ENCODE measurements at places on chromosomes 16 and 17.

DNA sequence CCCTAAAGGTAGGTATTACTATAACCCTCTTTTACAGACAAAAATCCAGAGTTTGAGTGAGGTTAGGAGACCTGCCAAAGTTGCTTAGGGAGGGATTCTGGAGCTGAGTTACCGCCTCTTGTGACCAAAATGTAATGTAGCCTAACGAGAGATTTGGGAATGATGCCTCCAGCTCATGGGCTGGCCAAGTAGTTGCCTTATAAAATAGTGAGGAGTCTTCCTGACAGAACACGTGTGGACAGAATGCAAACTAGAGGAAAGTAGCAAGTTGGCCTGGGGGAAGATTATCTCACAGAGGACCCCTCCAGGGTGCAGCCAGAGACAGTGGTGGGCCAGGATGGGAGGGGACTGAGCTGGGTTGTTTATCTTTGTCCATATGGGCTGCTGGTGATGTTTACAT is 543.7 kb upstream of the CDH11 start:
- no peak overlapping the region for H3K27ac ChIP-seq
- H3K27me3 ChIP-seq: no peaks in the 10 kb centered on the region
- H3K4me3 ChIP-seq: no peak overlapping the region
- H3K36me3 ChIP-seq: no peaks in the 10 kb centered on the region
- no peak for DNase-seq

DNA sequence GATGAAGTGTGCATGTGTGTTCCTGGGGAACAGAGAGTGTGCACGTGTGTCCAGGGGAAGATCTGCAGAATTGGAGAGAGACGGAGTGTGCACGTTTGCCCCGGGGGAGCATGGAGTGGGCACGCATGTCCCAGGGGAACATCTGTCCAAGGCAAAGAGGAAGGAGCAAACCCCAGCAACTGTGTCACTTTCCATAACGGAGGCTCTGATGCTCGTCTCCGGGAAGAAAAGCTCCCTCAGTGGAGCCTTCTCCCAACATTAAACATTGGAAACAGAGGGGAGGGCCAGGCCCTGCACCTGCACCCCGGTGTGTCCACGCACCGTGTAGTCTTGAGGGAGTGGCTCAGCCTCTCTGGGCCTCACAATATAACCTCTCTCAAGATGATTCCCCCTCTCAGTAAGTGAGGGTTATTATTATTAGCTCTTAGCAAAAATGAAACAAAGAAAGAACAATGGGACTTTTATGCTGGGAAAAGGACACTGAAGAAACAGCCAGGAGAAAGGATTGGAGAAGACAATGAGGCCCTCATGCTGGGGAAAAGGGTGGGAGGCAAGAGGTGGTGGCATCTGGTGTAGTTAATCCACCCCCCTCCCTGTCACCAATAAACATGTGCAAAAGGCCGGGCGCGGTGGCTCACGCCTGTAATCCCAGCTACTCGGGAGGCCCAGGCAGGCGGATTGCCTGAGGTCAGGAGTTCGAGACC is 7.6 kb downstream of the RAB40B start:
- H3K27me3 ChIP-seq: no peaks in the 10 kb centered on the region
- no peaks in the 10 kb centered on the region for H3K36me3 ChIP-seq
- no peaks in the 10 kb centered on the region for H3K4me1 ChIP-seq
- no peak for DNase-seq
- no peak overlapping the region for H3K4me3 ChIP-seq

- H3K4me3 ChIP-seq: peak overlapping the region; percentile 92
- DNase-seq: peak; percentile 6
- H3K36me3 ChIP-seq: peaks cover 37% of the 10 kb centered on the region
- no peaks in the 10 kb centered on the region for H3K27me3 ChIP-seq
- peaks cover 38% of the 10 kb centered on the region for H3K4me1 ChIP-seq
Observed at GRCh38 chr17:28335959-28336871, 654 bp downstream of the TNFAIP1 start.

- no peak for DNase-seq
- H3K4me1 ChIP-seq: no peaks in the 10 kb centered on the region
- H3K4me3 ChIP-seq: no peak overlapping the region
- no peak overlapping the region for H3K27ac ChIP-seq
- no peaks in the 10 kb centered on the region for H3K36me3 ChIP-seq
Observed at GRCh38 chr17:59186850-59187249, 23.0 kb upstream of the SMG8 start.

- H3K27ac ChIP-seq: no peak overlapping the region
- no peak overlapping the region for H3K4me3 ChIP-seq
- H3K36me3 ChIP-seq: peaks cover 11% of the 10 kb centered on the region
- peaks cover 17% of the 10 kb centered on the region for H3K4me1 ChIP-seq
- DNase-seq: no peak
Observed at GRCh38 chr17:80421381-80422090, 6.6 kb downstream of the ENDOV start.

GRCh38 chr16:9849697-9850245 is 332.5 kb downstream of the GRIN2A start:
- H3K36me3 ChIP-seq: no peaks in the 10 kb centered on the region
- H3K27ac ChIP-seq: no peak overlapping the region
- no peak for DNase-seq
- no peaks in the 10 kb centered on the region for H3K4me1 ChIP-seq
- H3K4me3 ChIP-seq: no peak overlapping the region
- H3K27me3 ChIP-seq: no peaks in the 10 kb centered on the region

DNA sequence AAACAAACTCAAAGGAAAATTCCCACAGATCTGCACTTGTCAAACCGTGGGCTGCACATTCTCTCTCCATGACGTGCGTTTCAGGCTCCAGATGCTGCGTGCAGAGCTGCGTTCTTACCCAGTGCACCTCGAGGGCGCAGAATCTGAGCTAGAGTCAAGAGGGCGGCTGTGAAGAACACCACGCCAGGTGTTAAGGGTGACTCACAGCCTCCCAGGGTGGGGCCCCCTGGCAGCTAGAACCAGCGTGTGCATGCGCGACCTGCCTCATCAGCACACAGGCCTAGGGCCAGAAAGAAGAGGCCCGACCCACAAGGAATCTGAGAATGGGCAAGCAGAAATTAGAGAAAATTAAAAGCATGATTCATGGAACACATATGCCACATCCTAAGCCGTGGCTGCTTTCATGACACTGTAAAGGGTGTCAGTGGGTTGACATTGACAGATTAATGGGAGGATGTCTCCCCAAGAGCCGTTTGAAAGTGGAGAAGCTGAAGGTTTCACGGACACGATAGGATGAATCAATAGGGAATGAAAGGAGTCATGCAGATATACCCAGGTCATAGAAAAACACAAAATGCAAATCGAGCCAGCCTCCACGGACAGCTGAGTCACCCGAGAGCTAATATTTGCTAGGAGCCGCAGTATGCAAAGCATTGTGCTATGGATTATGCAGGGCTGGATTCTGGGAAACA is 29.0 kb downstream of the MARCHF10 start:
- no peaks in the 10 kb centered on the region for H3K27me3 ChIP-seq
- H3K36me3 ChIP-seq: no peaks in the 10 kb centered on the region
- H3K4me1 ChIP-seq: no peaks in the 10 kb centered on the region
- H3K4me3 ChIP-seq: no peak overlapping the region
- no peak for DNase-seq

GRCh38 chr17:78892936-78893379 is 10.0 kb downstream of the CEP295NL start:
- no peak for DNase-seq
- peaks cover 46% of the 10 kb centered on the region for H3K4me1 ChIP-seq
- H3K4me3 ChIP-seq: no peak overlapping the region

DNA sequence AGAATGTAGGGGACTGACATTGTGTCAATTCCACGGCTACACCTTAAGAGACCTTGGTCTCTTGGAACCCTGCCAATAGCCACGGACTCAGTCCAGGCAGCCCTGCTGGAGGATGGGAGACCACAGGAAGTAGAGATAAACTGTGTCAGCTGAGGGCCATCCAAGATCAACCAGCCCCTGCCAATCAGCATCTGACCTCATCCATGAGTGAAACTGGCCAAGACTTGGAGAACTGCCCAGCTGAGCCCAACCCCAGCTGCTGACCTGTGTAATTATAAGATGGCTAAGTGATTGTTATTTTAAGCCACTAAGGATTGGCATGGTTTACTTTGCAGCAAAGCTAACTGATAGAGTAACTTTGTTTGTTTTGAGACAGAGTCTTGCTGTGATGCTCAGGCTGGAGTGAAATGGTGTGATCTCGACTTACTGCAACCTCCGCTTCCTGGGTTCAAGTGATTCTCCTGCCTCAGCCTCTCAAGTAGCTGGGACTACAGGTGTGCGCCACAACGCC is 13.3 kb upstream of the YWHAE start:
- H3K36me3 ChIP-seq: no peaks in the 10 kb centered on the region
- DNase-seq: no peak
- no peak overlapping the region for H3K4me3 ChIP-seq
- no peak overlapping the region for H3K27ac ChIP-seq
- H3K27me3 ChIP-seq: no peaks in the 10 kb centered on the region

DNA sequence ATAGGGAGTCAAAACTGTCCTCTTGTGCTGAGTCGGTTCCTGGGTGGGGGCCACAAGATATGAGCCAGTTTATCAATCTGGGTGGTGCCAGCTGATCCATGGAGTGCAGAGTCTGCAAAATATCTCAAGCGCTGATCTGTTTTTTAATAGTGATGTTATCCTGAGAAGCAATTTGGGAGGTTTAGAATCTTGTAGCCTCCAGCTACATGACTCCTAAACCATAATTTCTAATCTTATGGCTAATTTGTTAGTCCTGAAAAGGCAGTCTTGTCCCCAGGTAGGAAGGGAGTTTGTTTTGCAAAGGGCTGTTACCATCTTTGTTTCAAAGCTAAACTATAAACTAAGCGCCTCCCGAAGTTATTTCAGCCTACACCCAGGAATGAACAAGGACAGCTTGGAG is 1.7 kb downstream of the TSPAN10 start:
- peaks cover 32% of the 10 kb centered on the region for H3K4me1 ChIP-seq
- no peak overlapping the region for H3K27ac ChIP-seq
- H3K4me3 ChIP-seq: no peak overlapping the region

- peak overlapping the region; percentile 73 for H3K4me3 ChIP-seq
- DNase-seq: no peak
Observed at GRCh38 chr16:89491238-89491869, 993 bp upstream of the ANKRD11 start.

- H3K4me3 ChIP-seq: no peak overlapping the region
- no peak for DNase-seq
- peaks cover 3% of the 10 kb centered on the region for H3K27me3 ChIP-seq
- H3K4me1 ChIP-seq: no peaks in the 10 kb centered on the region
- no peaks in the 10 kb centered on the region for H3K36me3 ChIP-seq
- no peak overlapping the region for H3K27ac ChIP-seq
Observed at GRCh38 chr16:17817260-17817659, 346.5 kb upstream of the XYLT1 start.

DNA sequence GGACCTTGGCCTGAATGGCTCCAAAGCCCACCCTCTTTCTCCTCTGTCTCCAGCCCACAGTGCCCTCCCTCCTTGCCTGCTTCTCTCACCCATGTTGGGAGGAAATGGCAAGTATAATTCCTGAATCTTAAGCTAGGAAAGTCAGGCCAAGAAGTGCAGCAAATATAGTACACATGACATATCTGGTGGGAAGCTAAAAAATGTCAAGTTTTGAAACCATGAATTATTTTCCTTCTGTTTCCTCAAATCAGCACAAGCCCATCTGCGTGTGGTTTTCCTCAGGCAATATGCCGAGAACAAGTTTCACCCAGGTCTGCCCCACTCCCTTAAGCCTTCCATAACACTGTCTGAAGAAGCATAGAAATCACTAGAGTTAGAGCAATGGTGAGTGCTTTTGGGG is 502.8 kb upstream of the CDH11 start:
- no peaks in the 10 kb centered on the region for H3K36me3 ChIP-seq
- no peaks in the 10 kb centered on the region for H3K4me1 ChIP-seq
- H3K4me3 ChIP-seq: no peak overlapping the region
- no peak overlapping the region for H3K27ac ChIP-seq
- no peaks in the 10 kb centered on the region for H3K27me3 ChIP-seq

- DNase-seq: no peak
- no peaks in the 10 kb centered on the region for H3K27me3 ChIP-seq
- H3K27ac ChIP-seq: no peak overlapping the region
- no peaks in the 10 kb centered on the region for H3K4me1 ChIP-seq
- H3K4me3 ChIP-seq: no peak overlapping the region
- H3K36me3 ChIP-seq: no peaks in the 10 kb centered on the region
Observed at GRCh38 chr17:14158707-14159106, 78.0 kb downstream of the CDRT15 start.

DNA sequence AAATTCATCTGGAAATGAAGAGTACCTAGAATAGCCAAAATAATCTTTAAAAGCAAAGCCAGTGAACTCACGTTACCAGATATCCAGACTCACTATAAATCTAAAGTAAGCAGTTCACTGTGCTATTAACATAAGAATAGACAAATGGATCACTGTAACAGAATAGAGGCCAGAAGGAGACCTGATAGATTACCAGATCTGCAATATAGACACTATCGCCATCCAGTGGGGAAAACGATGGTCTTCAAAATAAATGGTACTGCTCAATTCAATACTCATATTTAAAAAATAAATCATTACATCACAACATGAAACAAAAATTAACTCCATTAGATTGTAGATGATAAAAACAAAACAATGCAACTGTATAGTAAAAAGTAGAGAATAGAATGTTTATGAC is 158.6 kb upstream of the CDH8 start:
- no peak overlapping the region for H3K4me3 ChIP-seq
- H3K27ac ChIP-seq: no peak overlapping the region
- H3K36me3 ChIP-seq: no peaks in the 10 kb centered on the region
- H3K4me1 ChIP-seq: no peaks in the 10 kb centered on the region

DNA sequence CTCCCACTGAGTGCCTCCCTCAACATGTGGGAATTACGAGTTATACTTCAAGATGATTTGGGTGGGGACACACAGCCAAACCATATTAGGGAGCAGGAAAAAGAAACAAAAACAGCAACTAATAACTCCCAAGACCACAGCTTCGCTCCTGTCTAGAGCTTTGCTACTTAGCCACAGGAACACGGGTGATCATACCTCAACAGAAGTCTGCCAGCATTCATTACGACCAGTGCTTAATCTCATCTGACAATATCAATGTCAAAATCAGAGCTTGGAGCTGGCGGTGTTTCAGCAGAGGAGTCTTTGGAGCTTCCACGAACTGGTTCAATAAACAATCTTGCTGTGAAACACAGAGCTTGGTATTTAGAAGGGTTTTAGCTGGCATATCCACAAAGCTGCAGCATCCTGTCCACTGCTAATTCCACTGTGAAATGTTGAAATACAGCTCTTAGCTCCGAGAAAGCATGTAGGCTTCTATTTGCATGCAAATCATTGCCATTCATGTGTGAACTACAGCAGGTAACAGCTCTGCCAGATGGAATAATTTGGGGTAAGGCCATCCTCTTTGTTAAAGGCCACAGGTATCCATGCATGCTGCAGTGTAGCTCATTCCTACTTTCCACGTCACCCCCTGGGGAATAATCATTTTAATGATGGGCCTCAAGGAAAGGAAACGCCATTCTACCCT is 128.4 kb upstream of the GOT2 start:
- no peaks in the 10 kb centered on the region for H3K27me3 ChIP-seq
- no peaks in the 10 kb centered on the region for H3K36me3 ChIP-seq
- no peak for DNase-seq
- no peak overlapping the region for H3K27ac ChIP-seq

DNA sequence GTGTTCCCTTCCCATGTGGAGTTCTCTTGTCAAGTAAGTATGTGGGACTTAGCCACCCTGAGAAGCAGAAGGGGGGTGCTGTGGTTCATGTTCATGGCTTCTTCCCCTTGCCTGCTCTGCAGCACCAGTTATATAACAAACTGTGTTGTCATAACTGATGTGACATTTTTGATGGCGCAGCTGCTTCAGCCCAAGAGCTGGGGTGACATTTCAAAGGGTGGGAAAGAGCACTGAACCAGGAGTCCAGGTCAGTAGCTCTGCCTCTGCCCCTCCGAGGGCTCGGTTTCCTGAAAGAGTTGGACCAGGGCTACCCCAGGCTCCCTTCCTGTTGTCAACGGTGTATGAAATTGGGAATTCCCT is 7.4 kb downstream of the GNAO1 start:
- no peak for DNase-seq
- no peak overlapping the region for H3K27ac ChIP-seq
- peaks cover 54% of the 10 kb centered on the region for H3K4me1 ChIP-seq
- H3K27me3 ChIP-seq: peaks cover 3% of the 10 kb centered on the region
- H3K4me3 ChIP-seq: no peak overlapping the region
